ENCODE measurements at places on chromosomes 12 and 14. TPM values are rescaled to one million over a fixed set of nuclear protein-coding genes. Genes with fewer than 3 reads are reported as not detected.

OR6C6 gene
- total RNA-seq, result not detected

C3AR1 gene
- 2.9 TPM for total RNA-seq

INHBE gene
- 4.3 TPM for total RNA-seq

FAR2 gene
- 14.8 TPM for total RNA-seq

ADAM21 gene
- total RNA-seq, result 0.04 TPM

DTX3 gene
- total RNA-seq, result 28.2 TPM

DLST gene
- total RNA-seq, result 47.6 TPM

MAX gene
- total RNA-seq, result 31.4 TPM

SYNE2 gene
- 20.1 TPM for total RNA-seq

CLEC1B gene
- not detected for total RNA-seq

RERGL gene
- not detected for total RNA-seq

ZFYVE1 gene
- total RNA-seq, result 3.9 TPM

ANKS1B gene
- not detected for total RNA-seq

CCDC88C gene
- total RNA-seq, result 1.0 TPM

SLC39A2 gene
- total RNA-seq, result not detected

CCDC197 gene
- total RNA-seq, result not detected

BEGAIN gene
- total RNA-seq, result 3.1 TPM

DEGS2 gene
- total RNA-seq, result not detected

AQP2 gene
- total RNA-seq, result not detected

PROX2 gene
- total RNA-seq, result not detected

RNASE12 gene
- total RNA-seq, result not detected

C14orf132 gene
- total RNA-seq, result 0.37 TPM

POMT2 gene
- 24.4 TPM for total RNA-seq

TEAD4 gene
- total RNA-seq, result 38.1 TPM

KRT72 gene
- not detected for total RNA-seq

TMEM30B gene
- total RNA-seq, result not detected

SERPINA9 gene
- total RNA-seq, result not detected

FAM186B gene
- total RNA-seq, result 1.2 TPM

TTC9 gene
- total RNA-seq, result not detected

P2RX7 gene
- 0.75 TPM for total RNA-seq

GPRC5A gene
- total RNA-seq, result 112 TPM

CLEC4C gene
- not detected for total RNA-seq

NPFF gene
- not detected for total RNA-seq

RNU6-7 gene
- total RNA-seq, result not detected

KRT79 gene
- 0.34 TPM for total RNA-seq

FSCB gene
- total RNA-seq, result not detected

RIMKLB gene
- total RNA-seq, result 62.2 TPM

NRXN3 gene
- 0.21 TPM for total RNA-seq

HCAR2 gene
- total RNA-seq, result not detected

BICDL1 gene
- 0.16 TPM for total RNA-seq

RNASE7 gene
- total RNA-seq, result not detected

SIX6 gene
- total RNA-seq, result not detected

IFNG-AS1 gene
- total RNA-seq, result not detected

KRT85 gene
- total RNA-seq, result not detected

HHIPL1 gene
- total RNA-seq, result not detected

KIF5A gene
- total RNA-seq, result 0.41 TPM

TMEM229B gene
- 7.1 TPM for total RNA-seq

PZP gene
- total RNA-seq, result not detected

KRT2 gene
- total RNA-seq, result not detected

TAOK3 gene
- total RNA-seq, result 15.6 TPM

TRPV4 gene
- total RNA-seq, result 12.1 TPM

TTC6 gene
- 2.6 TPM for total RNA-seq

HOXC4 gene
- 2.3 TPM for total RNA-seq

GPR84 gene
- total RNA-seq, result 0.16 TPM

SDSL gene
- total RNA-seq, result 12.9 TPM

TEX52 gene
- total RNA-seq, result not detected

PLA2G1B gene
- total RNA-seq, result not detected

PGF gene
- 3.7 TPM for total RNA-seq

SRGAP1 gene
- total RNA-seq, result 7.8 TPM

All from A375 (cell line).